ENCODE measurements at places on chromosomes 7 and 10.

GRCh38 chr10:112628951-112629609 is 182.1 kb downstream of the VTI1A start:
- DNase-seq, result no peak

DNA sequence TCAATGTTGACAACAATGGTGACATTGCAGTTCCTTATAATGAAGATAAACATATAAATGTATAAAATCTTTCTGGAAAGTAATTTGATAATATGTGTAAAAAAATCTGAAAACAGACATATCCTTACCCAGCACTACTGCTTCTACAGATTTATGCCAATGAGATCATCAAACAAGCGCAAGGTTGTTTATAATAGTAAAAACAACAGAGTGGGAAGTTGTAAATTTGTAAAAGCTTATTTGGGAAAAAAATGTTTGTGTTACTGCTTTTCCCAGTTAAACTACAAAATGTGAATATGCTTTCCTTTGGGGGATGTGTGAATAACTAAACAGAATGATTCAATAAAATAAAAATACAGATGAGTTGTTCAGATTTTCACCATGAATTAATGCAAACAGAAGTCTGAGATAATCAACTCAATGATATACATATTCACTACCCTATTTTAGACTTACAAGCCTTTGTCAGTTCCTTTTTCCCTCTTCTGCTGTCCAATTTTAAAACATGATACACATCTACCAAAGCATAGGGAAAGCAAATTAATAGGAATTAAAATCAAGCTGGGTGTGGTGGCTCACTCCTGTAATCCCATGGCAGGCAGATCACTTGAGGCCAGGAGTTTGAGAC is 82.1 kb downstream of the USP6NL start:
- no peak for DNase-seq

- no peak for DNase-seq
These were observed 39.2 kb downstream of the ENO4 start for GRCh38 chr10:116888380-116889055.

DNA sequence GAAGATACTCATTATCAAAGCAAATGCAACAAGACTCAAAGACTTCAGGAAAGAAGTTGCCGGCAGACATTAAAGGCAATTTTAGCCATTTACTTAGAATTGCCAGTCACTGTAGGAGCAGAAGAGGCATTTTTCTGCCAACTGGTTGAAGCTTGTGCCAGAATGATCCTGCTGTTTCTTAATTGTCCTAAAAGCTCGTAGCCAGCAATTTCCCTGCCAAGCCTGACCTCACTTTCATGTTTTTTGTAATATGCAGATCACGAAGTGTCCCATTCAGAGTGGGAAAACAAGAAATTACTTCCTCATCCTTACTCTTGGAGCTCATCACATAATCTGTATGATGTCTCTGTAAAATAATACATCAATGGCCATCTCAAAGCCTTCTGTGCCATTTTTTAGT is 130.9 kb upstream of the ANKRD1 start:
- DNase-seq, result no peak

- DNase-seq, result no peak
These were observed 23.7 kb downstream of the TSPAN14 start for GRCh38 chr10:80477813-80478212.

- no peak for DNase-seq
These were observed 2.8 kb upstream of the COL1A2 start for GRCh38 chr7:94391726-94392392.

DNA sequence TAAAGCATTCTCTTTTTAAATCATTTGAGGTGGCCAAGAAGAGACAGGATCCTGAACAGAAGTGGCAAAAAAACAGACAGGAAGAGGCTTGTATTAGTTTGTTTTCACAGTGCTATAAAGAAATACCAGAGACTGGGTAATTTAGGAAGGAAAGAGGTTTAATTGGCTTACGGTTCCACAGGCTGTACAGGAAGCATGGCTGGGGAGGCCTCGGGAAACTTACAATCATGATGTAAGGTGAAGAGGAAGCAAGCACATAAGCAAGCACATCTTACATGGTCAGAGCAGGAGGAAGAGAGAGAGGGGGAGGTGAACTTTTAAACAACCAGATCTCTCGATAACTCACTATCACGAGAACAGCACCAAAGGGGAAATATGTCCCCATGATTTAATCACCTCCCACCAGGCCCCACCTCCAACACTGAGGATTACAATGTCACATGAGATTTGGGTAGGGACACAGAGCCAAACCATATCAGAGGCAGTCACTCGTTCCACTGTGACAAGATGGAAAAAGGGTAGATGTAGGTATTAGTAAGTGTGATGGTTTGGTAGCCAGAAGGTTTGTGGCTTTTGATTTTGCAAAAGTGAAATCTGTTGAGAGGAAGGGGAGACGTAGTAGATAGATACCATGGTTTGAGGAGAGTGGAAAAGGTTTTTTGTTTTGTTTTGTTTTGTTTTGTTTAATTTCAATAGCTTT is 5.1 kb downstream of the MSRB2 start:
- DNase-seq, result no peak
